T follicular helper cell (primary cell): ENCODE measurements at places on chromosomes 3 and 15.
A peak's percentile ranks its signal among the peaks of the same experiment; 100 is the strongest.

DNA sequence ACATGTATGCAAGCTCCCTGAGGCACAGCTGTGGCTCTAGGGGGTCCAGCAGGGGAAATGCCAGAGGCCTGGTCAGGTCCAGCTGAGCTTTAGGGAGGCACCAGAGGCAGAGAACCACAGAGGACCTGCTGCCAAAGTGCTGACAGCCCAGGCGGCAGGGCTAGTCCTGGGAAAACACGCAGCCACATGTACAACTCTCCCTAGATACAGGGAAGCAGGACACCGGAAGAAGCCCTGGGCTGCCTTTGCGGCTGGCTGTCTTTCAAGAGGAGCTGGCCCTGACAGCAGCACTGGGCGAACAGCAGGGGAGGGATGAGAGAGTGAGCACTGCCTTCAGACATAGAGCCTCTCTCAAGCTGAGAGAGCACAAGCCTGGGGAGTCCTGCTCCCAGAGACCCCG, 40.7 kb downstream of the RFT1 start:
- no peak for DNase-seq

GRCh38 chr3:171890398-171890797, 47.2 kb downstream of the TMEM212 start:
- DNase-seq = no peak

- DNase-seq = no peak
Observed at GRCh38 chr3:97197083-97197482, 382.7 kb downstream of the EPHA6 start.

DNA sequence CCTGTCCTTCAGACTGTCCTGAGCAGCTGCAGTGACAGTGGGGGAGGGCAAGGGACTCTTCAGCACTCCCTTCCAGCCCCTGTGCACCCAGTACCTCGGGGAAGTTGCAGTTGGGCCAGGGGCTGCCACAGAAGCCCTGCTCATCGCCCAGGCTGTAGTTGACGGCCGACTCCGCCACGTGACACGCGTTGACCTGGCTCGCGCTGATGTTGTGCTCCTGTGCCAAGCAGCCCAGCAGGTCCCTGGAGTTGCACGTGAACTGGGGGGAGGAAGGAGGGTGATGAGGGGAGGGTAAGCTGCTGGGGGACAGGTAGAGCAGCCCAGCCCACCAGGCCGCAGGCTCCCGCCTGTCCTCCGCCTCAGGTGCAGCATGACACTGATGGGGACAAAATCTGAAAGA, 101.2 kb downstream of the SEC22A start:
- DNase-seq = no peak

DNA sequence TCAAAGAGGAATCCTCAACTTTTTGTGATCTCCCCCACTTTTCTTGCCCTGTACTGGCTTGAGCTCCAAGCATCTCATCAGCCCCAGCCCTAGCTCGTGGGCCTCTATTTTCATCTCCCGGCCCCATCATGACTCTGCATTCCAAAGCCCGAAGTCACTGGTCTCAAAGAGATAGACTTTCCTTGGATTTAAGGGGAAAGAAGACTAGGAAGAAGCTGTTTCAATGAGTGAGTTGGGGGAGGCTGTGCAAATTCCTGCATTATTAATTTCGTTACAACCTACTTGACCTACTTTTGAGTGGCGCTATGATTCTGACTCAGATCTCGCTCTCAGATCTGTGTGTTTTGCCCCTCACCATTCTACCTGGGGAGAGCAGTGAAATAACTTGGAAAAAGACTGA, 266.6 kb upstream of the TBL1XR1 start:
- no peak for DNase-seq

DNA sequence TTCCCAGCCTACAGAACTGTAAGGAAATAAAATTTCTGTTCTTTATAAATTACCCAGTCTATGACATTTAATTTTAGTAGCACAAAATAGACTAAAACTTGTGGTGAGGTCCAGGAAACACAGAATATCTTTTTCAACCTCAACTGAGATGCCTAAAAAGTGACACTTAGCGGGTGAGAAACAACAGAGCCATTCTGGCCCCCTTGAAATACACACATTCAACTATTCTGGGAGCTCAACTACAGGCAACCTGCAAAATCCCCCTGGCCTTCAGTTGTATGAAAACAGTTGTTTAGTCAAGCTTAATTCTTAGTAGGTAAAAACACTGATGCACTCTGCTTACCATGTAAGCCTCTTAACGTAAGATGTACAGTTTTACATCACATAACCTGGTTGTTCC, 66.8 kb downstream of the ANKRD28 start:
- DNase-seq = no peak

DNA sequence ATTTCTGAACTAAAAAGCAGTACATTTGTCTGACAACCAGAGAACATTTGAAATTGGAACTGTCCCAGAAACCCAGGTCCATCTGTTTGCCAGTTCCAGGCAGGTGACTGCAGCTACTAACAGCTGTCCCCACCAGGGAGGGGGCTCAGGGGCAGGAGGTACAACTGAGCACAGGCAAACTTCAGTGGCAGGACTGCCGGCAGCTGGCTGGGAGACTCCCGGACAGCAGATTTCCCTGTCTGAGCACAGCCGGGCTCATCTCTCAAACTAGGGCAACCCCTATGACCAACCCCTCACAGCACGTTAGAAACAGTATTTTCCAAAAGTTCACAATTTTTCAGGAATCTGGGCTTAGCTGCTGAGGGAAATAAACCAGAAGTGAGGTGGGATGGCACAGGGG, 88.8 kb downstream of the MEGF11 start:
- no peak for DNase-seq

- DNase-seq = no peak
Observed at GRCh38 chr3:15974647-15975046, 176.9 kb upstream of the ANKRD28 start.

GRCh38 chr15:64599226-64599625, 138.8 kb downstream of the ZNF609 start:
- no peak for DNase-seq

- no peak for DNase-seq
Observed at GRCh38 chr15:44720460-44721176, 9.3 kb downstream of the B2M start.

- no peak for DNase-seq
Observed at GRCh38 chr3:105162448-105162847, 204.3 kb upstream of the ALCAM start.

DNA sequence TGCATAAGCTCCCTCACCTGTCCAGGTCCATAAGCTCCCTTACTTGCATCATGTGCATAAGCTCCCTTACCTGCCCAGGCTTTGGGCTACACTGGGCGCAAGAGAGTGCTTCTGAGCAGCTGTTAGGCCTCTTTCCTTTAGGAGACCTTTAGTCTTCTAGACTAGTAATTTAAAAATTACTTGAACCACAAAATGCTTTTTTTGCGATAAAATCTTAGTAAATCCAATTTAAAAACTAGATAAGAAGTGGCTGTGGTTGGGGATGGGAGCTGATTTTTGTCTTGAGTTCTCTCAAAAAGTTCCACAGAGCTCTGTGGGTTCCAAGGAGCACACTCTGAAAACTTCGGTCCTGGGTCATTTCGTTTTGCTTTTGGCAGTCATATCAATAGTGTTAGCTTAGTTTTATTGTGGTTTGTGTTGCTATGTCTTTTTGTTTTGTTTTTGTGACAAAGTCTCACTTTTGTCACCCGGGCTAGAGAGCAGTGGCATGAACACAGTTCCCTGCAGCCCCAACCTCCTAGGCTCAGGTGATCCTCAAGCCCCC, 6.7 kb downstream of the CEMIP start:
- DNase-seq = no peak

DNA sequence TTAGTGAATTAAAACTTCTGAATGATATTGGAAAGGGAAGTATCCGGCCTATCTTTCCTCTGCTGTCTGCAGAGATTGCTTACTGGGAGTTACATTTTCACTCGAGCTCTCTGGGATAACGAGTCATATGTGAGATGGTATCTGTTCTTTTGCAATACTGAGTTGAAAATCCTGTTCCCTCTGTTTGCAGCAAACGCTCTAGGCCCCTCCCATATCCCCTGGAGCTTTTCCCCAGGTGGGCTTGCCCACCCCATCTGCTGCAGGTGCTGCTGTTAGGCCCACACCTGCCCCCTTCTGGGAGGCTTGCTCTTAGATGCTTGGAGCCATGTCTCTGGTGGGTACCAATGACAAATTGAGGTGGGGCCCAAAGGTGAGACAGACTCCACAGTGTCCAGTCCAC, 42.7 kb upstream of the MTMR10 start:
- DNase-seq = no peak

- DNase-seq = no peak
Observed at GRCh38 chr3:184508938-184509337, 52.6 kb upstream of the EPHB3 start.

GRCh38 chr3:197802779-197803459, 11.9 kb downstream of the LRCH3 start:
- DNase-seq = no peak

DNA sequence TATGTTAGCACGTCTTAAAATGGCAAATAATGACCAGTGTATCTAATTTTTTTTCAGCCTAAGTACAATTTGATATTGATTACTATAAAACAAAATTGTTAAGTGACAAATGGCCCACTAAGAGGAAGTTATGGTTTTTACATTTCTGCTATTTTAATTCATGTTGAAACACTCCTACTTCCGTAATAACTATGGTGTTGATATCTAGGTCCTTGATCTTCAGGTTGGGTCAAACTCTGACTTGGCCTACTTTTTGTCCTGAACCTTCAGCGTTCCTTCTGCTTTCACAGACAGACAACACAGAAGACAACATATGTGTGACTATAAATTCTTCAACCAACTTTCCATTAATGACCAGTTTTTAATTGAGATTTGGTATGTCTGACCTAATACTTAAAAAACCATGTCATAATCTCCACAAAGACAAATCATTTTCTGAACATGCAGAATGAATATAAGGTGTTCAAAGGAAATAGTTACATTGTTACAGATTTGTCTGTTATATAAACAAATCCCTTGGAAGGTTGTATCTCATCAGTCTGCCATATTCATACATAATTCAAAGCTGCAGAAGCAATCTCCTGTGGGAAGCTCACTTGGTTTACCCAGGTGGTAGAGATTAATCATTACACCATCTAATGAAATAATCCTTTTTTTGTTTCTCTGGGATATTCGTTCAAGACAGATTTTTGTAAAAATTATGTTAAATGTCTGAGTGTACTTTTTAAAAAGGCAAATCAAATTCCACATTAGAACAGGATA, 92.1 kb upstream of the TSPAN3 start:
- no peak for DNase-seq

DNA sequence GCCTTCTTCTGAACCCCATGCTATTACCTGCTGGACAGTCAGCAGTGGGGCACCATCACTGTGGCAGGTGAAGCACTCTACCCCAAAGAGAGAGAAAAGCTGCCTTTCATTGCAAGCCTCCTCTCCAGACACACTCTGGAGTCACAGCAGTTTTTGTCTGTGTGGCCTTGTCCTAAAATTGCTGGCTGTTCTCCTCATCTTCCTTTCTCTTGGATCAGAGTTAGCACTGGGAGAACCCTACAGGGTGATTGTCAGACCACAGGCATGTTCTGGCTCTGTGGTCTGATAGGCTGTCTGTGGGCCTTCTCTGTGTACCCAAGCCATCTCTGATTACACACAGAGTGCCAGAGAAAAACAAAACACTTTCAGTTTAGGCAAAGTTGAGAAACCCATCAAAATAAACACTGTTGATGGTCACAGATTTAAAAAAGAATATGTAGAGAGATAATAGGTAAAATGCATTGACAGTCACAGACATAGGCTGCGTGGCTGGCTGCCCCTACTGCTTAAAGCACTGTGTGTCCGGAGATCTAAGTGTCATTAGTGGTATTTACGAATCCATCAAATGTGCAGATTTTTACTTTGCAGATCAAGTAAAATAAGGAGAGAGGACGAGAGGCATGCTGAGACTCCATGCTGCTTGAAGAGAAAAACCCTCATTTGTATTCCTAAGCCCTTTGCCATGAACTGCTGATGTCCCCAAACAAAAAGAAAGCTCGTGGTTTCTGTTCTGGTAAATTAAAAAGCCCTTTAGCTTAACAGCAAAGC, 689.9 kb downstream of the TUSC7 start:
- DNase-seq = no peak

DNA sequence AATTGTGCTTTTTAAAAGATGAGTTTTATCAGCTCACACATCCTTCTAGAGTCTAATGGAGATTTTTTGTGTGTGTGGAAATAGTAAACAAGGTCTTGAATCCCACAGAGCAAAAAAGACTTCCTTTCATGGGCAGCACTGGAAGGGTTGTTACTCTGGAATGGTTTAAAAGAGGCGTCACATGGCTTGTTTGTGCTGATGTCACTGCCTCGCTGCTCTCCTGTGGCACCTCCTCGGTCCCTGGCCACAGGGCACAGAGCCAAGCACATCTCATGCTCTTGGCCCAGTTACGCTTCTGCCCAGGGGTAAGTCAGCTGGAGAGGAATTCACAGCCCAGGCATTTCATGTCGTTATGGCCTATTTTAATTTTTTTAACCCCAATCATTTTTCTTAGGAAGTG, 53.2 kb downstream of the PGPEP1L start:
- DNase-seq = no peak

- DNase-seq = no peak
Observed at GRCh38 chr15:94314639-94315038, 83.3 kb downstream of the MCTP2 start.

DNA sequence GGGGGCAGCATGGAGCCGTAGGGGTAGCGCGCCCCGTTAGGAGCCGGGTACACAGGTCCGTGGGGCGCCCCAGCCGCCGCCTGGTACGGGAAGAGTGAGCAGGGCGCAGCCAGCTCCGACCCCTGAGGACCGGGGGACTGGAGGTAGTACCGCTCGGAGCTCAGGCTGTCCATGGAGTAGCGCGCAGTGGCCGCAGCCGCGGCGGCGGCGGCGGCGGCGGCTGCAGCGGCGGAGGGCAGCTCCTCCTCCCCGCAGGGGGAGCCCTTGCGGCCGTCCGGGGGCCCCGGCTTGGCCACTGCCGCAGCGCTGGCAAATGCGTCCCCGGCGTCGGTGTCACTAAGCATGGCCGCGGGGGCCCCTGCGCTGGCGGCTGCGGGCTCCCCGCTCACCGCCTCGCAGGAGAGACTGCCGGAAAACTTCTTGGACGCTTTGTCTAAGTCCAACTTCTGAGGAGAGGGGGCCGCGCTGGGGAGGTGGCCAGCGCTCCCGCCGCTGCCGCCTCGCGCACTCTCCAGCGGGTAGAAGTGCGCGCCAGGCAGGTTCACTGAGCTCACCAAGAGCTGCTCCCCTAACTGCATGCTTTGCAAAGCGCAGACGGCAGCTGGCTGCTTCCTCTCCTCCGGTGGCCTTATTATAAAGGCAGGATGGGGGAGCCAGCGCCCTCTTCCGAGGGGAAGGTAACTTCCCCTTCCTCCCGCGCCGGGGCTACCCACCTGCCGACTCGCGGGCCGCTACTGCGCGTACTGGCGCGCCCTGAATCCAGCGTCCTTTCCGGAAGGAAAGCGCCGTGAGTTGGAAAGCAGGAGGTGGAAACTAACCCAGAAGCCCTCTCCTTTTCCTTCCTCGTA, at the start of gene EOMES:
EOMES (minus strand) TSS at position 607 of the 848 bp plus-strand sequence; CDS start at position 578, 29 bp downstream.
- peak; percentile 58 for DNase-seq

- DNase-seq = no peak
Observed at GRCh38 chr3:100057716-100058575, 56.4 kb downstream of the FILIP1L start.

GRCh38 chr3:197031315-197032285, 2.0 kb upstream of the MELTF start:
- DNase-seq = no peak

- DNase-seq = no peak
Observed at GRCh38 chr15:68618908-68619698, 40.3 kb downstream of the CORO2B start.

GRCh38 chr3:146491303-146491702, 21.9 kb upstream of the PLSCR2 start:
- no peak for DNase-seq

- no peak for DNase-seq
Observed at GRCh38 chr3:77407441-77407840, 367.5 kb downstream of the ROBO2 start.
